ENCODE measurements at places on chromosomes 3 and 15. TPM values are rescaled to one million over a fixed set of nuclear protein-coding genes. Genes with fewer than 3 reads are reported as not detected.

The ATXN7 gene
- 15.0 TPM for polyA plus RNA-seq

The LRRC3B gene
- not detected for polyA plus RNA-seq

The PBRM1 gene
- polyA plus RNA-seq, result 16.5 TPM

The DZIP3 gene
- polyA plus RNA-seq, result 5.4 TPM

The CPN2 gene
- not detected for polyA plus RNA-seq

The RGMA gene
- 0.34 TPM for polyA plus RNA-seq

The CORO2B gene
- polyA plus RNA-seq, result 7.7 TPM

The GRM7 gene
- not detected for polyA plus RNA-seq

GRCh38 chr3:45205126-45205525, 21.0 kb downstream of the TMEM158 start:
- DNase-seq, result no peak

DNA sequence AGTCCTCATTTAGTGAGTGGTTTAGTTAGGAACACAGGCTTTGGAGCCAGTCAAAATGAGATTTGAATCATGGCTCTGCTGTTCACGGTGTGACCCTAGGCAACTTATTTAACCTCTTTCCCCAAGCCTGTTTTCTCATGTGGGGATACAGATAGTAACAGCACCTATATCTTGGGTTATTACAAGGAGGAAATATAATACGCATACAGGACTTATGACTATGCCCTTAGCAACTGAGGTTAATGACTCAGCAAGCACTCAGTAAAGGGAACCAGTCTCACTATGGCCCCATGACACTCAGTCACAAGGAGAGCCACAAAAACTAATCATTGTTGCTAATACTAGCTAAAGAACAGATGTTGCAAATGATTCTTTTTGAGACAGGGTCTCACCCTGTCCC, 45.9 kb downstream of the SUMF1 start:
- DNase-seq, result no peak

- no peak for DNase-seq
Observed at GRCh38 chr3:55728461-55729100, 241.5 kb upstream of the WNT5A start.

GRCh38 chr15:75542386-75542797, 36.7 kb downstream of the PTPN9 start:
- no peak for DNase-seq

DNA sequence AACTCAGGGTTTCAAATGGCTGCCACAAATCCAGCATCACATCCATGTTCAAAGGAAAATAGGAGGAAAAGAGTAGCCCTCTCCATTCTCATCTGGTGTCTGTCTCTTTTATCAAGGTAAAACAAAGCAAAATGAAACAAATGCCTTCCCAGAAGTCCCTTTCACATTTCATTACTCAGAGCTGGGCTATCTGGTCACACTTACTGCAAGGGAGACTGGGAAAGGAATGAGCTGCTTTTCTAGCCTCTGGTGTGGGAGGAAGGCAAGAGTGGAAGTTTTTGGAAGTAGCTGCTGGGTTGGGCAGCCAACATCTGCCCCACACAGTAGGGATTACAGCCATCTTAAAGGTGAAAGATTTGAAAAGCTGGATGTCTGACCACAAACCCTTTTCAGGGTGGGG, 51.8 kb downstream of the KLF15 start:
- no peak for DNase-seq

- no peak for DNase-seq
Observed at GRCh38 chr15:90901175-90902039, 1.7 kb upstream of the MAN2A2 start.

- DNase-seq, result peak; percentile 45
Observed at GRCh38 chr15:58201516-58201915, 63.3 kb downstream of the AQP9 start.

- no peak for DNase-seq
Observed at GRCh38 chr15:69480932-69481331, 28.3 kb downstream of the RPLP1 start.

- DNase-seq, result no peak
Observed at GRCh38 chr15:75161106-75161916, 40.4 kb upstream of the C15orf39 start.

DNA sequence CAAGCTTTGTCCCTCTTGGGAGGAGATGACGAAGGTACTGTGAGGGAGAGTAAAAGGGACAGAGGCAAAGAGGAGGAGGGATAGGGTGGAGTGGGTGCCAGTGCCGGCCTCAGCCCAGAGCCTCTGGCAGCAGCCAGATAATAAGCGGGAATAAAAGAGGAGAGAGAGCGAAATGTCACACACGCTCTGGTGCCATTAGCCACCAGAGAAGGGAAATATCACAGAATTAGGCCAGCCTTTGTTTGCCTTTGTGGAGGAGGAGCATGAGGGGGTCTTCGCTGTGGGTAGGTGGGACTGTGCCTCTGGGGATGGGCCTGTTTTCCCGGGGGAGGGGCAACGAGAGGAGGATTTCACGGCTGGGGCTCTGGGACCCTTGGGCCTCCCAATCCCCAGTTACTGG, 67.8 kb downstream of the LINGO1 start:
- no peak for DNase-seq

GRCh38 chr3:110814170-110815007, 257.2 kb upstream of the NECTIN3 start:
- peak; percentile 55 for DNase-seq

DNA sequence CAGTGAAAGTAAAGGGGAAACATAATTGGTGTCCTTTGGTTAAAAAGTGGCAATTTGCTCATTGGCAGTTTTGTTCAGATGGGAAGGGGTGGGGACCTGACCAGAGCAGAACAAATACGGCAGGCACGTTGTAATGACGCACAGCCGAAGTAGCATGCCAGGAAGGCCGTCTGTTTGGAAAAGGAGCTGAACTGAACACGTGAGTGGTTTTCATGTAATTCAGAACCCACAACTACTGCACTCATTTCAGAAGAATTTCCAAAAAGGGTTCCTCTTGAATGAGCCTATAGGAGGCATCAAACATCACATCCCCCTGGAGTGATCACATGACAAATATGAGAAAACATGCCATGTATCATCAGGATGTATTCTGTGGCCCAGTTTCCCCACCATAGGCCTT, 42.9 kb upstream of the LMCD1 start:
- DNase-seq, result peak; percentile 93

DNA sequence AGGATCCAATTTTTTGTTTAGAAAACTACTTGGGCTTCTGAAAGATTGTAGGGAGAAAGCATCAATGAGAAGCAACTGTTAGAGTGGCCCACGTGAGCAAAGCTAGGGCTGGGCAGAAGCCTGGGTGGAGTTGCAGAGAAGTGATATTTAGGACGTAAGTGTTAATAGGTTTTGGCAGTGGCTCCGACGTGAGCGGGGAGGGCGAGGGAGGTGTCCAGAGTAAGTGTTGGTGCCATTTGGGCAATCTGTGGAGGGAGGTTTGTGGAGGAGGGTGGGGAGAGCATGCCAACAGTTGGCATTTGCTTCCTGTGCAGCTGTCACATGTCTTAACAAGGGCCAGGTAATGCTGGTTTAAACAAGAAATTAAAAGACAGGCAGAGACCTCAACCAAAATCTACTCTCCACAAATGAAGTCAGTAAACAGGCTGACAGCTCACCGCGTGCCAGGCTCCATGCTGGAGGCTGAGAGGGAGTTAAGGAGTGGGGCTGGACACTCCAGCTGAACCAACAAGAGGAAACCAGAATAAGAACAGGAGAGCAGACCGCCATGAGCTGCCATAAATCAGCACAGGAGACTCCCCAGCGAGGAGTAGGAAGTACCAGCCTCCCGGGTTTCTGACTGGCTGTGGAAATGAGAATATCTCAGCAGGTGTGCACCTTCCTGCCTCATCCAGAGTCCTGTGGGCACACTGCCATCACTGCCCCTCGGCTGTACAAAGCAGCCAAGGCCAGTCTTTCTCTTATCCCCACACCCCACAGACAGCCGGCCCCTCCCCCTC, 232.6 kb downstream of the ABHD5 start:
- no peak for DNase-seq

GRCh38 chr15:35440265-35440664, 105.7 kb downstream of the DPH6 start:
- DNase-seq, result no peak
